ENCODE measurements at places on chromosomes 12 and 14.
A peak's percentile ranks its signal among the peaks of the same experiment; 100 is the strongest.

DNA sequence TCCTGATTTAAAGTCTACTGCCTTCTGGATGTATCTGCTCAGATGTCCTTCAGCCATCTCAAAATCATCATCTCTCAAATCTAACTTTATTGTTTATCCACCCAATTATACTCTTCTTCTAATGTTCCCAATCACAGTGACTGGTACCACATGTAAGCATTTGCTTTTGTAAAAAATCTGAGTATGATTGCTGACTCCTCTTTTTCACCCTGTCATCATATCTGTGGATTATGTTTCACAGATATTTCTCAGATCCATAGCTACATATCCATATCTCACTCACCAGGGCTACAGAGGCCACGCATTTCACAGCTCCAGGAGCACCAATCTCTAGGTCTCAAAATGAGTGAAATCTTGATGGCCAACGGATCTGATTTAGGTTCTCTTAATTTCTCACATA is 76.1 kb downstream of the DHRS2 start:
- no peak for DNase-seq

GRCh38 chr12:108495054-108495453 is 20.0 kb upstream of the FICD start:
- peak; percentile 51 for DNase-seq

- no peak for DNase-seq
These were observed 15.3 kb downstream of the SNX6 start for GRCh38 chr14:34614638-34615037.

GRCh38 chr14:57420986-57421385 is 30.6 kb downstream of the NAA30 start:
- DNase-seq = peak; percentile 34

Data from fibroblast of mammary gland (primary cell).